Iris pigment epithelial cell (primary cell): ENCODE measurements at places on chromosomes 12 and 14.
A peak's percentile ranks its signal among the peaks of the same experiment; 100 is the strongest.

- no peak for DNase-seq
Observed at GRCh38 chr12:125194987-125195386, 129.8 kb downstream of the AACS start.

GRCh38 chr14:91378930-91379578 lies 38.6 kb downstream of the CCDC88C start:
- DNase-seq: no peak

- DNase-seq: no peak
Observed at GRCh38 chr14:75047506-75047905, 3.8 kb downstream of the MLH3 start.

DNA sequence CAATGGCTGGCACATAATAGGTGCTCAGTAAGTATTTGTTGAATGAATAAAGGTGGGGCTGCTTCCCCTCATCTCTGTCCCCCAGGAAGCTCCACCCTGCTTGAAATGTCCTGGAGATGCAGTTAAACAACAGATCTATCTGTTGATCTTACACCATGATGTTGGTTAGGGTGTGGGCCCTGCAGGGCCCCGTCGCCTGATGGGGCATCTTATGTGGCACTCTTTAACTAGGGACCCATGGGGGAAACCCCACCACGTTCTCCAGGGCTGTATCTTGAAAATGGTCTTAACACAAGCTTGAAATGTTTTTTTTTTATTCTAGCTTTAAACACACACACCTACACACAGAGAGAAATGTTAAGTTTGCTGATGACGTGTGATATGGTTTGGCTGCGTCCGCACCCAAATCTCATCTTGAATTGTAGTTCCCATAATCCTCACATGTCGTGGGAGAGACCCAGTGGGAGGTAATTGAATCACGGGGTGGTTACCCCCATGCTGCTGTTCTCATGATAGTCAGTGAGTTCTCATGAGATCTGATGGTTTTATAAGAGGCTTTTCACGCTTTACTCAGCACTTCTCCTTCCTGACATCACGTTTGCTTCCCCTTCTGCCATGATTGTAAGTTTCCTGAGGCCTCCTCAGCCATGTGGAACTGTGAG lies 741.7 kb downstream of the VRK1 start:
- DNase-seq: no peak

DNA sequence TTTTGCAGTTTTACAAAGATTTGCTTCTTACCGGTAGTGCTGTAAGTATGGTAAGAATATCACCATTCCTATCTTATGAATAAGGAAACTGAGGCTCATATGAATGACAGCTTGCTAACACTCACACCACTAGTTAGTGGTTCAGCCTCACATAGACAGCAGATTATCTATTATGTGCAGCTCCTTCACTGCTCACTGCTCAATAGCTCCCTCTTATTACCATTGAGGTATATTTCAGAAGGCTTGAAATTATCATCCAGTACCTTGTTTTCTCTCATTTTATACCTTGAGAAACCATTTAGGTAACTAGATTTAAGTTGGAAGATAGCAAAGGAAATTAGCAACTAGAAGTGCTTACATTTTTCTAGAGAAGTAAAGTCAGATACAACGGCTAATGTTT lies 15.5 kb downstream of the RIC8B start:
- DNase-seq: no peak

GRCh38 chr12:21850419-21850818 lies 75.9 kb upstream of the KCNJ8 start:
- DNase-seq: no peak

DNA sequence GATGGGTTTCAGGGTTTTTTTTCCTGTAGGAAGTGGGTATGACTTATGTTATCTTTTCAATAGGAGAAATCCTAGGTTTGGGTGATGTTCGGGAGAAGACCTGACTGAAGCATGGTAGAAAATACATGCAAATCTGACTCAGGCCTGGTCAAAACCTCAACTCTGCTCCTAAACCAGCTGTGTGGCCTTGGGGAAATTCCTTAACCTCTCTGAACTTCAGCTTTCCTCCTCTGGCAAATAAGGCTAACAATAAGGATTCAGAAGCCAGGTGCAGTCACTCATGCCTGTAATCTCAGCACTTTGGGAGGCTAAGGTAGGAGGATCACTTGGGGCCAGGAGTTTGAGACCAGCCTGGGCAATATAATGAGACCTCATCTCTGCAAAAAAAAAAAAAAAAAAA lies 148.5 kb downstream of the PHETA1 start:
- DNase-seq: no peak

- no peak for DNase-seq
Observed at GRCh38 chr14:100065942-100066574, 836 bp downstream of the EVL start.

DNA sequence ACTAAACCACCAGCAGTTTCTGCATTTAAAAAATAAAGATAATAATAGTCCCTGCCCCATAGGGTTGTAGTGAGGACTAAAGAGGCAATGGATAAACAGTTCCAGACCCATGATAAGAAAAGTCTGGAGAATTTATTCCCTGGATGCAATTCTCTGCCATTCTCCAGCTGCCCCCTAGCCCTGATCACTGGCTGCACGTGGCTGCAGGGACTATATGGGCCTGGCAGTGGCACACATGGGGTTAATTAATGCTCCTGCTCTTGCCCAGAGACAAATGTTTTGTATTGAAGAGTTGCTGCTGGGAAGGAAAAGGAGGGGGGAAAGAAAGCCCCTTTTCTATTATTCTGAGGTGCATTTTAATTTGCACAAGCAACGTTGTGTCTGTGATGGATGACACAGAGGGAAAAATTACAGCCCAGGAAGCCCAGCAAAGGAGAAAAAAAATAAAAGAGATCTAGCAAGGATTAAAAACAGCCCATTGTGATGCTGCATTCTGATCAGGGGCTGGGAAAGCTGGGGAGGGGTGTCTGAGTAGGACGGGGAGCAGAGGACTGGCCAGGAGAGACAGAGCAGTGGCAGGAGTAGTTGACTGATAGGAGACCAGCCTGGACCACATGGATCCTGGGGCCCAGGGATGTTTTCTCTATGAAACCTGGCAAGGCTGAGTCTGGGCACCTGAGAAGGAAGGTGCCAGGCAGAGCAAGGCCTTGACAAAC lies 149.3 kb downstream of the ESRRB start:
- DNase-seq: no peak

DNA sequence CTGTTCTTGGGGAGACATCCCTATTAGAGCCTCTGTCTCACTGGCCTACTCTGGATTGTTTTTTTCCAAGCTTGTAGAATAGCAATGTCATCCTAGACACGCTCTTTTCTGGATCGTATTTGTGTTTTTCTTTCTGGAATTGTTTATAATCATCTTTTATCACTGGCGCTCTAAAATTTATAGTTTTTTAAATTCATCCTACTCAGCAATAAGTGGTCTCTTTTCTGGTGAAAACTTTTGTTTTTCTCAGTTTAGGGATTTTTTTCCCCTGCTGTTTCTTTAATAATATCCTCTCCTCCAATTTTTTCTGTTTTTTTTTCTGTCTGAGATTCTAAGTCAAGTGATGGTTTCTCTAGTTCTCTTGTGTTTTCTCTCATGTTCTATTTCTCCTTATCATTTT lies 25.2 kb downstream of the PDE6H start:
- no peak for DNase-seq

GRCh38 chr12:30134229-30134628 lies 350.5 kb upstream of the TMTC1 start:
- no peak for DNase-seq

GRCh38 chr14:96042248-96042930 lies 3.2 kb downstream of the C14orf132 start:
- DNase-seq: peak; percentile 47

GRCh38 chr14:21874946-21875345 lies 201.3 kb upstream of the OR4E1 start:
- no peak for DNase-seq

DNA sequence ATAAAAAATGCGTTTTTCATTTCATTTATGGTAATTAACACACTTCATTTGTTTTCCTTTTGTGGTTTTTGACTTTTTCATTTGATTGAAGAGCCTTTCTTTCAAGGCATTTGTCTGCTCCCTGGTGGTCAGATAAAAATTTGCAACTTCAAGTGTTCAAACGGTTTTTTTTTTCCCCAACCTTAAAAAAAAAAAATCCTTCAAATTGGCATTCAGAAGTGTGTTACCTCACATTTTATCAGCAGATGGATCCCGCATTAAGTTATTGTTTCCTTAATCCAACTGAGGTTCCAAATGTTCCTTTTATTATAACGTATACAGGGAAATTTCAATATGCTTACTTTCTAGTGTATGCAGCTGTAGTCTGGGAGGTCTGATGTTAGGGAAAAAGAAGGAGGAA lies 47.2 kb downstream of the MYF5 start:
- DNase-seq: peak; percentile 65

DNA sequence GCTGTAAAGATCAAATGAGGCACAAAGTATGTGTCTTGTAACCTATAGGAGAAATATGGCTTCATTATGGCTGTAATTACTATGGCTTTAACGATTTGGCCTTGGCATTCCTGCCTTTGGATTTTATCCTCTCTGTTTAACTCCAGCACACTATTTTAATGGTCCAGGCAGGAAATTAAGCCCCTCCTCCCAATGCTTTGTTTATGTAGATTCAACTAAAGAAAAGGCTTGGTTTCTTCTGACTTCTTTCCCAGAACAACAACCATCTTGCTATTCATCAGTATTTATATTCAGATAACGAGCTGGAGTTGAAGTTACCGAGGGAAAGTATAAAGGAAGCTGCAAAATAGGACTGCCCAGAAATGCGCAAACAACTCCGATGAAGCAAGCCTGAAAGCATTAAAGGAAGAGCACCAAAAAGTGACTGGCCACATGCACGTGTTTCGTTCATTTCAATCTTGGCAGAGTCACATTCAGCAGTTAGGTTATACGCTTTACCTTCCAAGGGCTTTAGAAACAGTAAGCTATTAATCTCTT lies 104.6 kb downstream of the NELL2 start:
- no peak for DNase-seq

DNA sequence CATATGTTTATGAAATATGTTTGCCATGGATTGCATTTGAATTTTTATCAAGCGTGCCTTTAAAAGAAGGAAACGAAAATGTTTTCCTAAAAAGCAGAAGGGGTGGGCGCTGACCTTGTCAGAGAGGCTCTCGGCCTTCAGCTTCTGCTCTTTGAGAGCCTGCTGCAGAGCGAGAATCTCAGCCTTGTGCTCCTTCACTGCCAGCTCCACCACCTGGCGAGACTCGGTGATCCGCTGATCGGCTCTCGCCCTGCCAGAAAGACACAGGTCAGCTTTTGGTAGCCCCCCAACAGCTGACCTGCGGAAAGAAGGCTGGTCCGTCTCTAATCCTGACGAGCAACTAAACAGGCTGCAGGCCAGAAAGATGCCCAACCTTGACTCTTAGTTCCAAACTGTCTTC lies 62.4 kb downstream of the PRKAB1 start:
- no peak for DNase-seq

GRCh38 chr12:851343-851742 lies 98.2 kb downstream of the RAD52 start:
- peak; percentile 41 for DNase-seq

- peak; percentile 56 for DNase-seq
Observed at GRCh38 chr12:11684393-11684792, 34.9 kb downstream of the ETV6 start.

DNA sequence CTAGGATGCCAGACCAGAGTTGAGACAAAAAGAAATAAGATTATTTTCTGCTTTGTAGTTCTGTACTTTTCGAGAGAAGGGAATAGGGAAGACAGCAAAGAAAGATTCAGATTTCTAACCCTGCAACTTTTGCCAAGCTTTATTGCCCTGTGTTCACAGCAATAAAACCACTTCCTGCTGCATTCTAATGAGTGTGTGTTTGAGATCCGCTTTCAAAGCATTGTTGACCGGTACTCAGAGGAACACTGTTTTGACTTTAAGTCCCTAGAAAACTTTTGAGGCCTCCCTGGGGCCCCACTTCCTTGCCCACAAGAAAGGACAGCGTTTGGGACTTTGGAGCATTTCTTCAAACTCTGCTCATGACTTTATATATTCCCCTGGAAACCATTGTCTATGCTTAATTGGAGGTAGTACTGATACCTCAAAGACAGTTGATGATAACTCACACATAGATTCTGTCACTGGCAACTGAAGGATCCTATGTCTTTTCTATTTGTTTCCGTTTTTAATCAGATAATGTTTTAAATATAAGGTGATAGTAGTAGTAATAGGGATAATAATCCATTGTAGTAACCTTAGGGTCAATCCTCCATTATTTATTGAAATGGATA lies 1.3 kb downstream of the RNASE6 start:
- no peak for DNase-seq

GRCh38 chr12:108033090-108033489 lies 96.0 kb upstream of the WSCD2 start:
- no peak for DNase-seq

DNA sequence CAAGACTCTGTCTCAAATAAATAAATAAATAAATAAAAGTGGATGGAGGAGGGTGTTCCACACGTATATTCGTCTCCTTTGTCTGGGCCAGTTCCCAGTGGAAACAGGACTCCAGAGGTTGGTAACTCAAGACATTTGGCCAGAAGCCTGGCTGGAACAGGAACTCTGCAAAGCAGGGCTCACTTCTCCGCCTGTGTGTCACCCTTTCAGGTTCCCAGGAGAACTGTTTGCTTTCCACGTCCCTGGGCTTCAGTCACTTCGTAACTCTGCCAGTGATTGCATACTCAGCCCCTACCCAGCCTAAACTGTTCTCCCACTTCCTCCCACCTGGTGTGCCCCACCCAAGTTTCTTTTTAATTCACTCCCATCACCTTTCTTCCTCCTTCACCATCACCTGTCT lies 7.0 kb upstream of the UBE2N start:
- DNase-seq: no peak

DNA sequence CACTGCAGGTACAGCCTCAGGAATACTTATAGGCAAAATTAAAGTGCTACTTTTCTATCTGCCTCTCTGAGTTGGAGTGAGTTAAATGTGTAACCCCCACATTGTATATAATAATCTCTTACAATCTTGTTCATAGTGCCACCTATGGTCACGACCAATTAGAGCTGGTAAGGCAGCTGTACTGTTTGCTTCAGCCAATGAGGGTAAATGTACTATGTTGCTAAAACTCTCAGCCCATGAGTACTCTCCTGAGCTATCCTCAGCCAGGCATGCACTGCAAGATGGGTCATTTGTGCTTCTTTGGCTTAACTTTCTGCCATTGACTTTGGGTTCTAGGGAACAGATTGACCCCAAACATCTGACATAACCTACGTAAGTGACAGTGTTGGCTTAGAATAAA lies 15.0 kb upstream of the MDM2 start:
- DNase-seq: peak; percentile 50

GRCh38 chr12:12217018-12217359 lies 49.9 kb downstream of the LRP6 start:
- DNase-seq: no peak

DNA sequence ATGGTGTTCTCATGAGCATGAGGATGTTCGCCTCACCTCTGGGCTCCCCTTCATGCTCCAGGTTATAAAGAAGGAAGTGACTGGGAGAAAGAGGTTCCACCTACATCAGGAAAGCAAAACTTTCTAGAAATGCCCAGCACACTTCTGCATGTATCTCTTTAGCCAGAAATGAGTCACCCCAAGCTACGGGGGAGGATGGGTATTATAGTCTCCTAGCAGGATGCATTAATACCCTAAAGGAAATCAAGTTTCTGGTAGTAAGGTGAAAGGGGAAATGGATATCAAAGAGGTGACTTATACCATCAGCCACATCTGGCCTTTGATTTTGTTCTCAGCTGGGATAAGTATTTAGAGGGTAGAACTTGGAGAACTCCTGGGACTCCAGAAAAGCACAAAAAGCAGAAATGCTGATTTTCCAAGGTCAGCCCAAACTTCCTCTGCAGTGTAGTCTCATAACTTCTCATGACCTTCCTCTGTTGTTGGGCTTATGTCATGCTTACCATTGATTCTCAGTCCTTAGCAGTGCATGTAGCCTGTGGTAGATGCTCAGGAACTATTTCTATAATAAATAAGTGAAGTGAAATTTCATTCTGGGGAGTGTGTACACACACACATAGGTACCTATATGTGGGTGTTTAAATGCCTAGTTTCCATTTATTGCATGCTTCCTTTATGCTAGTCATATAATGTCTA lies 209.4 kb upstream of the CRY1 start:
- no peak for DNase-seq
